ENCODE measurements at places on chromosomes 12 and 14.

DNA sequence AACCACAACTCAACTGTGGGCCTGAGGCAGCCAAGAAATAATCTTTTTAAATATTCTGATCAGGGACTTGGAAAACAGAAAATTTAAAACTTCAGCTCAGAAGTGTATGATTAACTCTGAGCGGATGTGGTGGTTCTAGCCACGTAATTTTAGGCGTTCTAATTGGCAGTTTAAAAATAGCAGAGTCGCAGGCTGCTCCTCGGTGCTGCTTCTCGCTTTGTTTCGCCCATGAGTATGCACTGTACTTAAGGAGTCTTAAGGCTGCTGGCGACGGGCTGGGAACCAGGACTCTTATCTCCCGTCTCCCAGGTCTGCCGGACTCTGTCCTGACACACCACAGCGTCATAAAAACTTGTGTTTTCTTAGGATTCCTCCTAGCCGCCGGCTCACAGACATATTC, 113.4 kb upstream of the PELI2 start:
- peak; percentile 44 for DNase-seq

GRCh38 chr12:122159882-122160281, 14.1 kb downstream of the IL31 start:
- no peak for DNase-seq

DNA sequence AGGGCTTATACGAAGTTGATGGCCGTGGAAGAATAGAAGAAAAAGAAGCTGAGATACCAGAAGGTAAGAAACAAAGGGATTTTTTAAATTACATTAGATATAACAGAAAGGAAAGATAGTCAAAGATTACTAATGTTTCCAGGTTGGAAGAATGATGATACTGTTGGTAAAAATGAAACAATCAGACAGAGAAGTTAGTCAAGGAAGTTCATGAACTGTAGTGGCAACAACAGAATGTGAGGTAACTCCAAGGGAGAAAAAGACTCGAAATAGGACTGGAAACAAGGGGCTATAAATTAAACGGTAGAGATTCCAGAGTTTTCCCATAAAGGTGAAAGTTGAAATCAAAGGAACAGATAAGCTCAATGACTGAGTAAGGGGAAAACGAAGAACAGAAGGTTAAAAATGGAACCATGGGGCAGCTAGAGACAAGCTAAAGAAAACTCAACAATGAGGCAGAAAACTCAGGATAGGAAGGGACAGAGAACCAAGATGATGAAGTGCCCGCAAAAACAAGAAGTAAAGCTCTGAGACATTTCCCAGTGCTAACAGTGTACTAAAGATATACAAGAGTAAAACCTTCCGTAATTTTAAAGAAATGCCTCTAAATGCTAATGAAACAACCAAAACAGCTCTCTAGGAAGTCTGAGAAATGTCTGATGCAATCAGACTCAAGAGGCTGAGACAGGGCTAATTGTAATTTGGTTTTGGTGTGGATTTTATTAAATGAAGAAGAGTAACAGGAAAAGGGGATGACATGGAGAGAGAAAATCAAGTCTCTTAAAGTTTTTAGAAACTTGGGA, 70.0 kb downstream of the PPP2R5E start:
- no peak for DNase-seq

- no peak for DNase-seq
Measured at GRCh38 chr12:47832263-47832933, 12.7 kb upstream of the HDAC7 start.

DNA sequence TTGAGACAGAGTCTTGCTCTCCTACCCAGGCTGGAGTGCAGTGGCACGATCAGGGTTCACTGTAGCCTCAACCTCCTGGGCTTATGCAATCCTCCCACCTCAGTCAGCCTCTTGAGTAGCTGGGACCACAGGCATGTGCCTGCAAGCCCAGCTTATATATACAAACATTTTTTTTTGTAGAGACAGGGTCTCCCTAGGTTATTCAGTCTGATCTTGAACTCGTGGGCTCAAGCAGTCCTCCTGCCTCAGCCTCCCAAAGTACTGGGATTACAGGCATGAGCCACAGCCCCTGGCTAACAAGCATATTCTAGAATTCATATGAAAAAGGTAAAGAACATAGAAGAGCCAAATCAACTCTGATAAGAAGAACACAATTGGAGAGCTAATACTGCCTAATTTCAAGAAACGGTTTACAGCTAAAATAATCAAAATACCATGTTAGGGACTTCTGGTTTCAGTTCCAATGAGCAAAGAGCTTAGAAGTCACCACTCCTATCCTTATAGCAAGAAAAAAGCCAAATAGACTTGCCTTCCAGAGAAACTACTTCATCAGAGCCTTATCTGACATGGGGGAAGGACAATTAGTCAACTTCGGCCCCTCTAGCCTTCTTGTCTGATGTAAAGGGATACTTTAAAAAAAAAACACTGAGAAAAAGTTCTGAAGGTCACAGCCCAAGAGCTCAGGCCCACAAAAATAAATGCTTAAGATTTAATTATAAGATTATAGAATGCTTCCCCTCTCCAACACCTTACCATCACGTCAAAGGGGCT, 37.6 kb downstream of the TMEM116 start:
- no peak for DNase-seq

GRCh38 chr14:47746986-47747385, 71.6 kb upstream of the MDGA2 start:
- no peak for DNase-seq

- no peak for DNase-seq
Measured at GRCh38 chr14:77681196-77682157, 26.3 kb downstream of the ALKBH1 start.

Data from neural progenitor cell (in vitro differentiated cells).